ENCODE measurements at places on chromosomes 5 and 9. TPM values are rescaled to one million over a fixed set of nuclear protein-coding genes. Genes with fewer than 3 reads are reported as not detected.
A peak's percentile ranks its signal among the peaks of the same experiment; 100 is the strongest.

GRCh38 chr5:125251703-125252102 is 505.3 kb upstream of the ZNF608 start:
- DNase-seq, result no peak

DNA sequence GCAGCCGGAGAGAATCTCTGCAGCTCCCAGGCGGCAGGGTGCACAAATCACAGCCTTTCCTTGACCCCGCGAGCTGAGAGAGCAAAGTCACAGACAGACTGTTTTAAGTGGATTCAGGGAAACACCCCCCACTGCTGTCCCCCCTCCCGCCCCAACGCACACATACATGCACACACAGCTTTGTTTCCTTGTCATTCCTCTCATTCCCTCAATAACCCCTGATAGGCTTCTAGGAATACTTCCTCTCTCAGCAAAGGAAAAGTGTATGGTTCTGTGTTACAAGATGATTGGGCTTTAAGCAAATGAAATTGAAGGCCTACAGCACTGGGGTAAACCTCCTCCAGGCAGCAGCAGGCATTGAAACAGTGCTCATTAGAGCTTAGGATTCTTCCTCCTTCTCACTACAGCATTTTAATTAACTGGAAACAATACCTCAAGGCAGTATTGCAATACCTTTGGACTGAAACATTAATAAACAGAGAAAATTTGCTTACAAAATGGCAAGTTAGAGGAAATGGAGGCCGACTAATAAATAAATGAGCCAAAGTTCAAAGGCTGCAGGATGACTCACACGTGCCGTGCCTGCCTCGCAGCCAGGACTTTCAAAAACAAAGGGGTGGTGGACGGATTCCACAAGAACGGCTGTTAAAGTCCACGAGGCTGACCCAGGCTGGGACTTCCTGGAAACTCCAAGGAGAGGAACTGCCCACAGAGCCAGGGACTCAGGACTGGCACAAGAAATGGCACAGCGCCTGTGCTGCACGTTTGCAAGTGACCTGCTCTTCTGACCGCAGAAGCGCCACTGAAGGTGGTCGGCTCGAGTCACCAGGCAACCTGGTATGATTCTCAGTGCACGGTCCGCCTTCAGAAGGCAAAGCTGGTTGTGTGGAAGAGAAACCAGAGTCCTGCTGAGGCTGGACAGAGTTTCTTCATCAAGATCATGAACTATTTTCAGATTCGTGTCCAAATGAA is 236.2 kb downstream of the SYK start:
- DNase-seq, result peak; percentile 39

- DNase-seq, result no peak
Measured at GRCh38 chr5:148899993-148900392, 73.6 kb downstream of the ADRB2 start.

GRCh38 chr9:1077616-1078015 is 27.5 kb downstream of the DMRT2 start:
- no peak for DNase-seq

DNA sequence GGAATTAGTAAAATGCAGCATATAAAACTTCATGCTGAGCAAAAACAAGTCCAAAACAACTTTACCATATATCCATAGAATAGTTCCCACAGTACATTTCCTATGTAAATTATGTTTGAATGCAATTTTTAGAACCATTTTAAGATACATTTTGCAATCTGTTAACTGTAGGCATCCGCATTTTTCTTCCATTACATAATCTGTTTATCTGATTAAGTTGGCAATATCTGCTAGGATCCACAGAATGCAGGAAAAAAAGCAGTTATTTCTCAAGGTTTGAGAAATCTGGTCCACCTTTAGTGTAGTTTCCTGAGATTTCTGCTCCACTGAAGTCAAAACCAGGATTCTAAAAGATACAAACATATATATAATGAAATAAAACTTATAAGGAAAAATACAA is 6.2 kb downstream of the NUDCD2 start:
- DNase-seq, result no peak

DNA sequence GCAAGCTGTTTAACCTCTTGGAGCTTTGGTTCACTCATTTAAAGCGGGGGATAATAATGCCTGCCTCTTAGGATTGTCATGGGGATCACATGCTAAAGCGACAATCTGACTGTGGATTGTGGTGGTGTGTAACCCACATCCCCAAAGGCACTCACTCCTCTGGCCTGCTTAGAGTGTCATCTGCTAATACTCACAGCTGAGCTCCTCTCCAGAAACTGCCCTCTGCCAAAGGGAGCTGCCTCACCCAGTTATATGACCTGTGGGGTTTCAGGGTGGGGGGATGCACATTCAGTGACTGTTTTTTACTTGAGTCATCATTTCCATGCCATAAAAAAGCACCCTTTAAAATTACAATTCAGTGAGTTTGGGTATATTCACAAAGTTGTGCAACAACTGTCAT is 110.0 kb upstream of the SPOCK1 start:
- DNase-seq, result no peak

GRCh38 chr9:34994900-34995669 is 5.5 kb downstream of the DNAJB5 start:
- DNase-seq, result no peak

- no peak for DNase-seq
Measured at GRCh38 chr5:130964231-130965202, 200.5 kb downstream of the HINT1 start.

DNA sequence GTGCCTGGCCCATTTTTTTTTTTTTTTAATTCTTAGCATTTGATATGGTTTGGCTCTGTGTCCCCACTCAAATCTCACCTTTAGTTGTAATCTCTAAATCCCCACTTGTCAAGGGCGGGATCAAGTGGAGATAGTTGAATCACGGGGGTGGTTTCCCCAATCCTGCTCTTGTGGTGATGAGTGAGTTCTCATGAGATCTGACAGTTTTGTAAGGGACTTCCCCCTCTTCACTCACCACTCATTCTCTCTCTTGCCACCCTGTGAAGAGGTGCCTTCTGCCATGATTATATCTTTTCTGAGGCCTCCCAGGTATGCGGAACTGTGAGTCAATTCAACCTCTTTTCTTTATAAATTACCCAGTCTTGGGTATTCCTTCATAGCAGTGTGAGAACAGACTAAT is 27.2 kb downstream of the NDUFAF2 start:
- DNase-seq, result peak; percentile 73

- peak; percentile 68 for DNase-seq
Measured at GRCh38 chr5:6712142-6712576, 1.1 kb upstream of the TENT4A start.

DNA sequence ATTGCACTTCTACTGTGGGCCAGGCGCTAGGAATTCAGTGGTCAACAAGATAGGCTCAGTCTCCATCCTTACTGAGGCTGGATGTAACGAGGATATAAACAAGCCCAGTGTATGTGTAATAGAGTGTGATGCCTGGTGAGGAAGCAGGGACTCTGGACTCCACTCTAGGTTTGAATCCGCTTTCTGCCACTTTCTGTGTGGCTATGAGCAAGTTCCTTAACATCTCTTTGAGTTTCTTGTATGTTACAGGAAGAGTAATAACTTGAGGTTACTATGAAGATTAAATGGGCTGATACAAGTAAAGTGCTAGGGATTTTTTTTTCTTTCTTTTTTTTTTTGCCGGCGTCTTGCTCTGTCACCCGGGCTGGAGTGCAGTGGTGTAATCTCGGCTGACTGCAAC is 12.4 kb downstream of the DOCK2 start:
- DNase-seq, result peak; percentile 71

- DNase-seq, result no peak
Measured at GRCh38 chr5:15421921-15422412, 78.0 kb upstream of the FBXL7 start.

PALM2AKAP2 gene
- total RNA-seq, result 0.36 TPM

FOXD4L5 gene
- 0.07 TPM for total RNA-seq

GABRA1 gene
- total RNA-seq, result not detected

CLTB gene
- total RNA-seq, result 57.0 TPM

OSMR gene
- not detected for total RNA-seq
